Right atrium auricular region (tissue), 2 donors: ENCODE measurements at places on chromosomes 3 and 15.

GRCh38 chr15:52718551-52718950 lies 39.4 kb upstream of the ATOSA start:
- no peak for DNase-seq

DNA sequence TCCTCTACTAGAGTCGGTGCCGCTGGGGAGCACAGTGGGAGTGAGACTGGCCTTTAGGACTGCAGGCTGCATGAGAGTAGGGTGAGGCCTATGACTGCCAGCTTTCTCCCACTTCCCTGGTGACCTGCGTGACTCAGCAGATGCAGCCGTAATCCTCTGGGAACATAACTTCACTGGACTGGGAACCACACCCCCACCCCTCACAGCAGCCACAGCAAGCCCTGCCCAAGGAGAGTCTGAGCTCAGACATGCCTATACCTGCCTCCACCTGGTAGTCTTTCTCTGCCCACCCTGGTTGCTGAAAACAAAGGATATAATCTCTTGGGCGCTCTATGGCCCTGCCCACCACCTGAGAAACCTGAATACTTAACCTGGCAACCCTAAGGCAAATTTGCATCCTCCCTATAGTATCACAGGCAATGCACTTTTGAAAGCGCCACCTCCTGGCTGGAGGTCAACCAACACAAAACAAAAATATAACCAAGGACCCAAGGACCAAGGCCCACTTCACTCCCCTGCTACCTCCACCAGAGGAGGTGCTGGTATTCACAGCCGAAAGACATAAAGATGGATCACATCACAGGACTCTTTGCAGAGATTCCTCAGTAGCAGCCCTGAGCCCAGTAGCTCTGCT lies 308.9 kb downstream of the CTNNB1 start:
- no peak for DNase-seq

DNA sequence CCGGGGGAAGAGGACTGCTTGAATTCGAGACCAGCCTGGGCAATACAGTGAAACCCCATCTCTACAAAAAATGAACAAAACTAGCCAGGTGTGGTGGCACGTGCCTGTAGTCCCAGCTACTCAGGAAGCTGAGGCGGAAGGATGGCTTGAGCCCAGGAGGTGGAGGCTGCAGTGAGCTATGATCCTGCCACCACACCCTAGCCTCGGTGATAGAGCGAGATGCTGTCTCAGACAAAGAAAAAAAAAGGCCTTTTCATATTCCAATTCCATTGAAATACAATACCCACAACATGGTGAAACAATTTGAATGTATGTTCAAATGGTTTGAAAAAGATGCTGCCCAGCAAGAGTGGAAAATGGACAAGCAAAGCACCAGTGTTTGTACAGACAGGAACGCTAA lies 61.8 kb upstream of the ZNF148 start:
- no peak for DNase-seq

DNA sequence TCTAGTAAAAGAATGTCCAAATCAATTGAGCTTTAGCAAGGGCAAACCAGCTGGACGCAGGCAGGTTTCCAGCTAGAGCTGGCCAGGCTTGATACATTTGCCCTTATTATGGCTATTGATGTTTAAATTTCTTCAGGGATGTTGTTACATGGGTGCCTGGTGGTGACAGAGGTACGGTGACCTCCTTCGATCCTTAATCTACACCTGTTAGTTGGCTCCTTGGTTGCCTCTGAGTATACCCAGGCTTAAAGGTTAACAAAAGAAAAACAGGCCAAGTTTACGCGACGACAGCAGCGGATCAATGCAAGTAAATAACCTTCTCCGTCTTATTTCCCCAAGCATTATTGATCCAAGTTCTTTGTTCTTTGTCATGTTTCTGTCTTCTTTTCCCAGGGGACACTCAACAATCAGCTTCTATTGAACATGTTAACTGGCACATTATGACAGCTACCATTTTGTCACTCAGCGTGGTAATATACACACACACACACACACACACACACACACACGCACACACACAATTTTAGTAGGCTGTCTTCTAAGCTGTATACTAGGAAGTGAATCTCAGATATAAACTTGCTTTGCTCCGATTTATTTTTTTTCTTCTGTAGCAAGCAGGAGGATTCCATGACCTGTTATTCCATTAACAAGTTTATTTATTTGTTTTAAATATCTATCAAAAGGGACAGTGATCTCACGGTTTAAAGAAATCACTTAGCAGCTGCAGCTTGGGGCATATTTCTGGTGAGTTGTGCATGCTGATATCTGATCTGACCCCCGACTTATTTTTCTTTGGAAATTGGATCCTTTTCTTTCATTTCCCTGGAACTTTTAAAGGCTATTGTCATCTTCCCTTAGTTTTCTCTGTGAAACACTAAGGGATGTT lies 844.7 kb downstream of the MCTP2 start:
- DNase-seq: no peak

- no peak for DNase-seq
Observed at GRCh38 chr3:173660645-173661299, 263.2 kb downstream of the NLGN1 start.

DNA sequence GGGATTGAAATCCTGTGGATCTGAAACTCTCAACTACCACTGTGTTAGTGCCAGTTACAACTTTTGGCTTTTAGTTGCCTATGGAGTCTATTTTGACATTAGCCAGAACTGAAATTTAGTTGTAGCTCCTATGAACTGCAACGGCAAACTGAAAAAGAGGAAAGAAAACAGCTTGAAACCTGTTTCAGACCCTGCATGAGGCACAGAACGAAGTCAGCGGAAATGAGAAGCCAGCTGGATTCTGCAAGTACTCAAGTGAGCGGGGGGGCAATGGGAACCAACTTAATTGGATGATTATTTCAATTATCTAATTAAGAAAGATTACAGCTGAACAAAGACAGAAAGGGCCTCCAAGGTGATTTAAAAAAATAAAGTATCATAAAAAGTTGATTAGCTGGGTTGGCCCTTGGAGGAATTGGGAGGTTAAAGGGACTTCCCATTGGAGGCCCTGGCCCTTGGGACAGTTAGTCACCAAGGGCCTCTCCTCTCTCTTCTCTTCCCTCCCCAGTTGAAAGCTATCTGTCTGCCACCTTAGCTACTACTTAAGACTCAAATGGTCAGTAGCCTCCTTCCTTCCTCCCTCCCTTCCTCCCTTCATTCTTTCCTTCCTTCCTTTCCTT lies 352.1 kb downstream of the SHQ1 start:
- no peak for DNase-seq

DNA sequence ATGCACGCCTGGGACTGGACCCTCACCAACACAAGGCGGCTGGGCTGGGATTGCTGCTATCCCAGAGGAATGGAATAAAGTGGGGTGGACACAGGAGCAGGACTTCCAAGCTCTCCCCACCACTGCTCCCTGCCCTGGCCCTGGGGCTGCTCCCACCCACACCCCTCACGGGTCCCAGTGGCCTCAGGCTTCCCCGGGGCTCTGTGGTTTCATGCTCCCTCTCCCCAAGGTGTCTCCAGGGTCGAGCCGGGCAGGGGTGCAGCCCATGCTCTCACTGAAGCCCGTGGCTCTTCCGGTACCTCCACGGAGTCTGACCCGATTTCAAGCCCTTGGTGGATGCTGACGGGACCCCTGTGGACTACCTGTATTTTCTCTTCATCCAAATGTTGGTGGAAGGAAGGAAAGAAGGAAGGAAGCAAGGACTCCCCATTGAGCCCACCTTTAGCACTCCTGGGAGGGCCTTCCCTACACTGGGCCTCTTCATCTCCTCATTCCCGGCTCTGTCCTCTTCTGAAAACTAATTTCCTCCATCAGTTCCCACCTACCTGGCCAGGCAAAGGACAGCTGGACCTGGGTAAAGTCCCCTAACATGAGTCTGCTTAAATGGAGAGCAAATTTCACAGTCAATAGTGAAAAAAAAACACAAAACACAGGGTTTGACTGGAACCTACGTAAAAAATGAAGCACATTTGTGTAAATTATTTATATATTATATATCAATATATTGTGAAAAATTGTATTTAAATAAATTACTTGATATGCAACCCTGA lies 44.0 kb upstream of the PCSK6 start:
- peak; percentile 16 for DNase-seq

DNA sequence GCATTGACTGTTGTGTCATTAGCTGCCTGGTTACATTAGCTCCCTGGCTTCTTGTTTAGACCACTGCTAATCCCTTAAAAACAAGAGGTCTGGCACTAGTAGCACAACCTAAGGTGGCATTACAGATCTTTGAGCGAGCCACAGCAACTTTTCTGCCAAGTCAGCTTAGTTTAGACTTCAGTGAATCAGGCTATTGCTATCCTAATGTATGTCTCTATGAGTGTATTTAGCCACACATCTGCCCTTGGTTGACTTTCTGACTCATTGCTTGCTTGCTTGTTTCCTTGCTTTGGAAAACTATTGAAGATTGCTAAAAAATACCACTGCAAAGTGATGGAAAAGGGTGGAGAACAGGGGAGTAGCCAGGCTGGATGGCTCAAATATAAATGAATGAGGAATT lies 50.2 kb downstream of the CHP1 start:
- no peak for DNase-seq

- no peak for DNase-seq
Observed at GRCh38 chr3:105430455-105430854, 63.7 kb downstream of the ALCAM start.

- no peak for DNase-seq
Observed at GRCh38 chr3:50473768-50474167, 29.7 kb downstream of the CACNA2D2 start.

GRCh38 chr3:127777332-127777731 lies 45.0 kb downstream of the MGLL start:
- no peak for DNase-seq

GRCh38 chr3:113812854-113813253 lies 25.7 kb upstream of the GRAMD1C start:
- DNase-seq: no peak

DNA sequence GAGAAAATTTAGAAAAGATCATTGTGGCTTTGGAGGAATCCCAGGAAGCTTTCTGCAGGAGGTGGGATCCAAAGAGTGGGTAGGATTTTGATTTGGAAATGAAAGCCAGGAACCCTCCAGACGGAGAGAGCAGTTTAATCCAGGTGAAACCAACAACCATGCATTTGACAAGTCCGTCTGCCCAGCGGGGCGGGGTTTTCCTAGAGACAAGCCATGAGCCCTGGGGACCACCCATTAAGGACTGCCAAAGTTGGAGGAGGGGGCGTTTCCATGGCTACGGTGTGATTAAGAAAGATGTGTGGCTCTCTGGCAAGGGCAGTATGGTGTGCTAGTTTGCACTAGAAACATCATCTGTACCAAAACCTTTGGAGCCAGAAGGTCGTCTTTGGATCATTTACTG lies 53.4 kb downstream of the SRGAP3 start:
- no peak for DNase-seq

DNA sequence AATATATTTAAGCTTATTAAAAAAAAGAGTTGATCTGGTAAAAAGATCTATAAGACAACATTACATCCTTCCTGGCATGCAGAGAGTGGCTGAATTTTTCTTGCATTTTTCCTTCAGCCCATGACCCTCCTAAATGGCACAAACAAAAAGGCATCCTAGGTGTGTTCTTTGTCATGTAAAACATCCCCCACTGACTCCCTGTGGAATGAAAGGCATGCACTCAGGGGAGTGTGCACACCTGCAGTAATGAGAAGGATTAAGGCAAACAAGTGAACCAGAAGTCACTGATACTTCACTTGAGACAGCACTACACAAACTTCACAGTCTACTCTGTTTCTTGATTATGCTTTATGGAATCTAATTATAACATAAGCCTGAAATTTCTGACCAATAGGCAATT lies 195.0 kb downstream of the RBMS3 start:
- DNase-seq: no peak

GRCh38 chr15:56732886-56733135 lies 498 bp downstream of the ZNF280D start:
- peak; percentile 68 for DNase-seq

- DNase-seq: peak; percentile 66
Observed at GRCh38 chr3:89113893-89114840, 6.7 kb downstream of the EPHA3 start.

GRCh38 chr3:36678216-36679013 lies 85.9 kb downstream of the DCLK3 start:
- no peak for DNase-seq

GRCh38 chr15:101501703-101502373 lies 12.3 kb upstream of the PCSK6 start:
- peak; percentile 59 for DNase-seq

GRCh38 chr3:149453140-149453805 lies 21.2 kb upstream of the TM4SF4 start:
- no peak for DNase-seq

GRCh38 chr15:41022487-41023090 lies 69.3 kb downstream of the CHAC1 start:
- DNase-seq: no peak

GRCh38 chr3:106336619-106337018 lies 467.8 kb upstream of the CBLB start:
- DNase-seq: no peak

DNA sequence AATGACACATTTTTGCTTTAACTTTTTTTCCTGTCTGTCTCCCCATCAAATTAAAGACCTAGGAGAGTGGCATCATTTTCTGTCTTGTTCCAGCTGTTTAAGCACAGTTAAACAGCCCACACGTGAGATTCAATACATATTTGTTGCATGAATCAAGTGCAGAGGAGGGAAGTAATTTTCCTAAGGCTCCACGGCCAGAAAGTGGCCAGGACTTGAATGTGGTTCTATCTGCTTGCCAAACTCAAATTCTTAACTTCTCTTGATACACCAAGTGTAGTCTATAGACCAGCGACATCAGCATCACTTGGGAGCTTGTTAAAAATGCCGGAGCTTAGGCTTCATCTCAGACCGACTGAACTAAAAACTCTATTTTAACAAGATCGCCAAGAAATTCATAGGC lies 724.8 kb upstream of the CFAP20DC start:
- no peak for DNase-seq

DNA sequence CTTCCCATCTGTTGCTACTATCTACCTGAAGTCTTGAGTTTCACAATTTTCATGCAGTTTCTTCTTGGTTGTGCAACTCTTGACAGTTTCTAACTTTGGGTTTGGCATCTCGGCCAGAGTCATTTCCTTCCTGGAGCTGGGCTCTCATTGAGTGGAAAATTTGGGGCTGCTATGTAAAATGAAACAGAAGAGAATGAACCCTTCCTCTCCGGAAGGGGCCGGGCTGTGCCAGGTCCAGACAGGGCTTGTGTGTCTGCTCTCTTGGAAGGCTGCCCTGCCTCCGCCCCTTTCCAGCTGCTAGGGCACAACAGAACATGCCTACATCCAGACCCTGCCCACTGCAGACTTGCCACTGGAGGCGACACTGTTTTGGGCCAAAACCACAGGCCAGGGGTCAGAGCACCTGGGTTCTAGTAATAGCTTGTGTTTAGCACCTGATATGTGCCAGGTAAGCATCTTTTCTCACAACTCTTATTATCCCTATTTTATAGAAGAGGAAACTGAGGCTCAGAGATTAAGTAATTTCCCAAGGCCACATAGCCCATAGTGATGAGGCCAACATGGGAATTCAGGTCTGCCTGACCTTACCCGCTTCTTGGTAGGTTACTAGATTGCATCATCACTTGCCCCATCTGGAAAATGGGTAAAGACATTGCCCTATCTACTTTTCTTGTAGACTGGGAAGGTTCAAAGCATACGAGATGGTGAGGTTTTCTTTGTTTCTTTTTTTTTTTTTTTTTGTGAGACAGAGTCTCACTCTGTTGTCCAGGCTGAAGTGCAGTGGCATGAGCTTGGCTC lies 25.0 kb downstream of the IRAK2 start:
- DNase-seq: peak; percentile 91
